Pancreas (tissue), 10 donors: ENCODE measurements at places on chromosomes 11 and 22. TPM values are rescaled to one million over a fixed set of nuclear protein-coding genes. Genes with fewer than 3 reads are reported as not detected.

The ALDH3B1 gene
- polyA plus RNA-seq = 6.4 TPM

The MYEOV gene
- 3.2 TPM for polyA plus RNA-seq

The NELL1 gene
- not detected for polyA plus RNA-seq

The PRODH gene
- polyA plus RNA-seq = 1.7 TPM

The TECTA gene
- polyA plus RNA-seq = 0.46 TPM

The SMTNL1 gene
- polyA plus RNA-seq = not detected

The GLYAT gene
- not detected for polyA plus RNA-seq

The VWCE gene
- 0.72 TPM for polyA plus RNA-seq

The TMEM191C gene
- 0.68 TPM for polyA plus RNA-seq

The PANX2 gene
- 3.5 TPM for polyA plus RNA-seq

The RIBC2 gene
- polyA plus RNA-seq = 0.54 TPM

The OR2D2 gene
- polyA plus RNA-seq = not detected

The TRIM22 gene
- 9.5 TPM for polyA plus RNA-seq

The MIF gene
- polyA plus RNA-seq = 353 TPM

The ACRV1 gene
- not detected for polyA plus RNA-seq

The CCDC188 gene
- polyA plus RNA-seq = 7.1 TPM

The FGF4 gene
- polyA plus RNA-seq = not detected

The CASP1 gene
- 4.8 TPM for polyA plus RNA-seq

The DRICH1 gene
- 3.2 TPM for polyA plus RNA-seq

The MARK2 gene
- polyA plus RNA-seq = 21.0 TPM

The OR52N4 gene
- 0.07 TPM for polyA plus RNA-seq

The UQCR10 gene
- polyA plus RNA-seq = 75.4 TPM
